Tongue (tissue), 3 donors: ENCODE measurements at places on chromosomes 1 and 21. TPM values are rescaled to one million over a fixed set of nuclear protein-coding genes. Genes with fewer than 3 reads are reported as not detected.
A peak's percentile ranks its signal among the peaks of the same experiment; 100 is the strongest.

Gene LAPTM5
- 7.6 TPM for total RNA-seq

Gene NDUFS2
- 174 TPM for total RNA-seq

Gene ATP6V1G3
- not detected for total RNA-seq

Gene ELOVL1
- total RNA-seq, result 9.6 TPM

Gene AKNAD1
- 2.6 TPM for total RNA-seq

Gene CA6
- 1.0 TPM for total RNA-seq

Gene KIF26B
- total RNA-seq, result 4.0 TPM

Gene TXNIP
- 834 TPM for total RNA-seq

Gene WNT3A
- total RNA-seq, result 1.6 TPM

Gene MATN1
- not detected for total RNA-seq

Gene SLC5A3
- total RNA-seq, result 37.1 TPM

Gene OR2AK2
- total RNA-seq, result not detected

Gene PADI3
- 1.1 TPM for total RNA-seq

Gene SPRR2E
- not detected for total RNA-seq

GRCh38 chr1:28640766-28641165 is 2.1 kb downstream of the TAF12 start:
- DNase-seq, result no peak

GRCh38 chr1:111471012-111471411 is 2.8 kb upstream of the C1orf162 start:
- DNase-seq, result no peak

DNA sequence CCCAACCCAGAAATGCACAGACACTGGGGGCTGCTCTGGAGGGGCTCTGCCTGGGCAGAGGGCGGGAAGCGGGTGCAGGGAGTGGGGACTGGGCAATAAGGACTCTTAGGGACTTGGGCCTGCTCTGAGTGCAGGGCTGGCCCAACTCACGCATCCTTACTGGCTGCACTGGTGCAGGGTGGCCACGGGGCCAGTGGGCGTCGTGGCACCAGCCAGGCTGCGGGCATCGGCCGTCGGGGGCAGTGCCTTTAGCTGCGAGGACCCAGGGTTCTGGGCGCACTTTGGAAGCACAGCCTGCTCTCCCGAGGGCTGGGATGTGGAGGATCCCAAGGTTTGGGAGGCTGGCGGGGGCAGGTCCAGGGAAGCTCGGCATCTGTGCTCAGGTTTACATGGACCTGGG is 27.1 kb upstream of the TTLL10 start:
- no peak for DNase-seq

DNA sequence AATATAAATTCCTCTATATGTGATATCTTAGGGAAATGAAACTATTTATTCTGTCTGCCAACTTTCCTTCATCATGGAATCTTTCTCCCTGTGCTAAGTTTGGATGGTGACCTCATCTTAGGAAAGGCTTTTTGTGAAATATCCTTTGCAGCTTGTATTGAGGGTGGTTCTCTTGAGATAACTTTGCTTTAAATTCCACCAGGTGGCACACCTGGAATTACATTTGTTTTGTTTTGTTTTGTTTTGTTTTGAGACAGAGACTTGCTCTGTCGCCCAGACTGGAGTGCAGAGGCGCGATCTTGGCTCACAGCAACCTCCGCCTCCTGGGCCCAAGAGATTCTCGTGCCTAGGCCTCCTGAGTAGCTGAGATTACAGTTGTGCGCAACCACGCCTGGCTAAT is 7.6 kb upstream of the CD1A start:
- peak; percentile 8 for DNase-seq

- DNase-seq, result no peak
These were observed 3.4 kb upstream of the SLFNL1 start for GRCh38 chr1:41024953-41025352.

DNA sequence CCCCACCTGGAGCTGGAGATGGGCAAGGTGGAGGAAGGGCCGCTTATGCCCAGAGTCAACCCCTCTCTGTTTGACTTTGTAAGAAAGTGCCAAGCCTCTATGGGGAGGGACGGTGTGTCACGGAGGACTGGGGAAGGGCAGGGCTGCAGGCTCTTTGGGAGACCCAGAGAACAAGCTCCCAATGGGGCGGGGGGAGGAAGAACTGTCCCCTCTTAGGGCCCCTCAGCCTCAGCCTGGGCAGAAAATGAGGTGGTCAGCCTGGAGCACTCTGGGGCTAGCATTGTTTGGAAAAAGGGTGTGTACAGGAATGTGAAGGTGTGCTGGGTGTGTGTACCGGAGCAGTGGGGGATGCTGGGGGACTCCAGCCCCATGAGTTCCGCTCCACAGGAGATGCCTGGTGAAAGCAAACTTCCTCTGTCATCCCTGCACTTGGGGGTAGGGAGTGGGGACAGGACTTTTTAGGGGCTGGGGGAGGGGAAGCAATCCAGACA is 1.2 kb upstream of the INAVA start:
- no peak for DNase-seq

GRCh38 chr1:64811131-64811530 is 66.3 kb downstream of the RAVER2 start:
- no peak for DNase-seq

- DNase-seq, result no peak
These were observed 28.2 kb downstream of the LAMC2 start for GRCh38 chr1:183214021-183214970.

GRCh38 chr1:221696718-221697461 is 45.0 kb downstream of the DUSP10 start:
- no peak for DNase-seq

- peak; percentile 88 for DNase-seq
These were observed 4.1 kb downstream of the OLFML3 start for GRCh38 chr1:113983391-113983790.

DNA sequence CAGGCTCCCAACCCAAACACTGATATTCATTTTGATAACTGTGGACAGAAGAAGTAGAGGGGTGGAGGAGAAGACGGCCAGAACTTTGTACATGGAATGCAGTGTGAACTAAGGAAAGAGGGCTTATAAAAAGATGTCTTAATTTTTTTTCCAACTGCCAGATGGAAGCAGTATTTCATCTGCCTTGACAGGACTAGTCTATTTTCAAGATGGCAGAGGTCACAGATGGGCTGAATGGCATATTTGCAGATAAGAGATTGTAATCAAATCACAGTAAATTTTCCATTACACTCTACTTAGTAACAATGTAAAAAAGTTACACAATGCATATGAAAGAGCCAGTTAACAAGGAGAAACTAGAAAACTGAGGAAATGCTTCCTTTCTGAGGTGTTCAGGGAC is 246.8 kb upstream of the FMN2 start:
- DNase-seq, result no peak

DNA sequence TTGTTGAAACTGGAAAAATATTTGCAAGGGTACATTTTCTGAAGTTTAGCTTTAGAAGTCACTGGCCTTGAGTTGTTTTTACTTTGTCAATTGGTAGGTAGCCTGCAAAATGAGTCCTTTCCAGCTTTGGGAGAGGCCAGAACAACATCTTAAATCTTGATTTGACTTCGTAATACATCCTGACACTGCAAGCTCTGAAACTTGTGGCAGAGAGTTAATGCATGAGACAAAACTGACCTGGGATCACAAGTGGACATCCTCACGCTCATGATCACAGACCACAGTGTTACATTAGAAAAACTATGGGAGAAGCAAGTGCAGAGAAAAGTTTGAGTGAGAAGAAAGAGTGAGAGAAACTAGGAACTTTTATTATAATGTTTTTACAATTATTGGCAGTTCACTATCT is 550.9 kb downstream of the USP25 start:
- peak; percentile 41 for DNase-seq

GRCh38 chr1:216461466-216461865 is 38.2 kb upstream of the USH2A start:
- DNase-seq, result no peak

- peak; percentile 51 for DNase-seq
These were observed 520.5 kb downstream of the SMYD3 start for GRCh38 chr1:245986404-245987218.

GRCh38 chr21:27371975-27372331 is 405.1 kb upstream of the ADAMTS5 start:
- no peak for DNase-seq

GRCh38 chr1:177082855-177083693 is 81.4 kb downstream of the ASTN1 start:
- peak; percentile 7 for DNase-seq

DNA sequence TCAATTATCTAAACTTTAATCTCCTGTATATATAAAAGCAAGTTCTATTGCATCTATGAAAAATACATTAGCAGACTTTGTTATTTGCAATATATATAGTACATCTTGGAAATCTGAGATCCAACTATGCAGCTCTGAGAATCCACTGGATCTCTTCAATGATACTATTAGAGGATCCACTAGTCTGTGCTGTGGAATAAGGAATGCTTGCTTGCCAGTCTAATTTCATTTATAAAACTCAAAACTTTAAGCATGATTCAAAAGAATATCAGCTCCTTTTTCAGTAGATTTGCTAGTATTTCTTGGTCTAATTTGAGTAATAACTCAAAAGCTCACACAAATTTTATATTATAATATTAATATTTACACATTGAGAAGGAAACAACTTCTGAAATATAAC is 115.1 kb downstream of the SPATA6 start:
- peak; percentile 7 for DNase-seq

- DNase-seq, result no peak
These were observed 170.3 kb downstream of the RGS7 start for GRCh38 chr1:241186716-241187115.

DNA sequence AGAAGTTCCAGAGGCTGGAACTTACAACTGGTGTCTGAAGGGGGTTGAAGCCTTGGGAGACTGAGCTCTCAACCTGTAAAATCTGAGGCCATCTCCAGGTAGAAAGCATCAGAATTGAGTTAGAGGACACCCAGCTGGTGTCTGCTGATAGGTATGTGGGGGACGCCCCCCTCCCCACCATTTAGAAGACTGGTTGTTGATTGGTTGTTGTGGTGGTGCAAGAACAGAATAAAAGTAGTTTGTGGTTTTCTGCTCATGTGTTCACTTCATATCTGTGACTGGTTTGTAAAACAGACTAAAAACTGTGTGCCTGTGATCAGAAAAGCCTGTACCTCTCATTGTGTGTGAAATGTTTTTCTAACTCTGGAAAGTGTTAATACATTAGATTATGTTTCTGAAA is 33.2 kb upstream of the PDE4B start:
- no peak for DNase-seq

GRCh38 chr21:32347977-32348376 is 44.8 kb downstream of the URB1 start:
- DNase-seq, result peak; percentile 57

GRCh38 chr1:166730299-166730888 is 108.9 kb upstream of the POGK start:
- DNase-seq, result no peak
